ENCODE measurements at places on chromosomes 2 and 18.

DNA sequence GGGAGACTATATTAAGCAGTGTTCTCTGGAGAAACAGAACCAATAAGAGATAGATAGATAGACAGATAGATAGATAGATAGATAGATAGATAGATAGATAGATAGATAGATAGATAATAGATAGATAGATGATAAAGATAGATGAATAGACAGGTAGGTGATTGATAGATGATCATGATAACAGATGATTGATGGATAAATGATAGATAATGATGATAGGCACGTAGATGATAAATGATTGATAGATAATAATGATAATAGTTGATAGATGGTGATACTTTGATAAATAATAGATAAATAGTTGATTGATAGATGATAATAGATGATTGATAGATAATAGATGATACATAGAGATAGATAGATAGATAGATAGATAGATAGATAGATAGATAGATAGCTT, 48.5 kb downstream of the BOD1L2 start:
- DNase-seq = no peak

GRCh38 chr18:54616220-54616848, 25.3 kb downstream of the DYNAP start:
- DNase-seq = no peak

GRCh38 chr2:128322715-128323554, 4.3 kb upstream of the HS6ST1 start:
- no peak for DNase-seq

GRCh38 chr2:30948130-30948529, 140.9 kb upstream of the CAPN13 start:
- no peak for DNase-seq

DNA sequence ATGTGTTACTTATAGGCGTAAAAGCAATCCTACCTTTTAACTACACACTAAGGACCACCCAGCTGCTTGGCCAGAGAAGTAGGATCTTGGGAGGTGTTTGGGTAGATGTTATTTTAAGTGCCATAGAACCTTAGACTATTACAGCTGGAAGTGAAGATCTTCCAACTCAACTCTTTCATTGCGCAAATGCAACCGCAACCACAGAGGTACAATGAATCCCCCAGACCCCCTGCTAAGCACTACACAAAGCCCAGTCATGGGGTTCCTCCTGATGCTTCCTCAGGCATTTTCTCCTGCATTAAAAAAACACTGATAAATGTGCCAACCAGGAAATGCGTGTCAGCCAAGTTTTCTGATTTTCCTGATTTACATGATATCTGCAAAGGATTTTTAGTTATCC, 246.0 kb downstream of the LRRTM1 start:
- no peak for DNase-seq

- peak; percentile 19 for DNase-seq
These were observed 124.8 kb downstream of the NUP35 start for GRCh38 chr2:183248866-183249567.

DNA sequence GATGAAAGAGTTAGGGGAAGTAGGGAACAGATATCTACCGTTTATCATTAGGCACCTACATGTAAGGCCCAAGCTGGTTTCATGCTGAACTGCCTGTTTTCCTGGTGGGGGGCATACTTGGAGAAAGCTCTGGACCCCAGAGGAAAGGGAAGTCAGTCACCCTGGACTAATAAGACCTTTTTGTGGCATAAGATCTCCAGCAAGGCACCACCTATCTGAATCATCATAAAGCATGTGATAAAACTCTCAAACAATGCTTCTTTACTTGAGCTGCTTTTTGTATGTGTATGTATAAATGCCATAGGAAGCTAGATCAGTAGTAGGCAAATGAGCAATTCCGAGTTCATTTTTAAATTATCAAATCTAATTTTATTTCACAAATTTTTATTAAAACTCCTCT, 104.8 kb downstream of the TANC1 start:
- DNase-seq = no peak

DNA sequence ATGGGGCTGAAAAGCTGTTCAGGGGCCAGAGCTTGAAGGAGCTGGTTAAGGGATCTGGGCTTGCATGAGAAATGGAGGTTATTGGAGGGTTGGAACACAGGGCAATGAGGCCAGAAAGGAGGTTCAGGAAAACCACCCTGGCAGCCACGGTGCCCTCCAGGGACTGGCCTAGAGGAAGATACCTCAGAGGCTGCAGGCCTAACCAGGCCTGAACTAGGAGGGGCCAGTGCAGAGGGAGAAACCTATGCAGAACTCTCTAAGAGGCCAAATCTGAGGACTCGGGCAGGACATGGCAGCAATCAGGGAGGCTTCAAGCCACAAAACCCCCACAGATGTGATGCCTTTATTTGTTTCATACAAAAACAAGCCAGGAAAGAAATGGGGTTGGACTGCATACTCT, 66.8 kb downstream of the BIN1 start:
- no peak for DNase-seq

DNA sequence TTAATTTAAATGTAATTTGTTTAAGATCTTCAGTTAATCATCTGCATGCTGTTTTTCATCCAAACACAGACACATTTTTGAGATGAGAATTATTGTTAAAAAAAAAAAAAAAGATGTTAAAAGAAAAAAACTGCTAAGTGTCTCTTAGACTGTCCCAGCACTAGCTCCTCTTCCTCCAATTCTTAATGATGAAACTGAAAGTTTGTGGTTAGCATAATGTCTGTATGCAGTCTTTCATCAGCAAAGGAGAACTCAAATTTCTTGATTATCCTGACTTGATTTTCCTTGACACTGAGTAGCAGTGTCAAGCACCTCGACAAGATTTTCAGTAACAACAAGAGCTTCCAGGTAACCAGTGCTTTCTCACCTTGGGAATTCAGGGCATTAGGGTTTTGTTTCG, 274.4 kb downstream of the LRRTM1 start:
- no peak for DNase-seq

DNA sequence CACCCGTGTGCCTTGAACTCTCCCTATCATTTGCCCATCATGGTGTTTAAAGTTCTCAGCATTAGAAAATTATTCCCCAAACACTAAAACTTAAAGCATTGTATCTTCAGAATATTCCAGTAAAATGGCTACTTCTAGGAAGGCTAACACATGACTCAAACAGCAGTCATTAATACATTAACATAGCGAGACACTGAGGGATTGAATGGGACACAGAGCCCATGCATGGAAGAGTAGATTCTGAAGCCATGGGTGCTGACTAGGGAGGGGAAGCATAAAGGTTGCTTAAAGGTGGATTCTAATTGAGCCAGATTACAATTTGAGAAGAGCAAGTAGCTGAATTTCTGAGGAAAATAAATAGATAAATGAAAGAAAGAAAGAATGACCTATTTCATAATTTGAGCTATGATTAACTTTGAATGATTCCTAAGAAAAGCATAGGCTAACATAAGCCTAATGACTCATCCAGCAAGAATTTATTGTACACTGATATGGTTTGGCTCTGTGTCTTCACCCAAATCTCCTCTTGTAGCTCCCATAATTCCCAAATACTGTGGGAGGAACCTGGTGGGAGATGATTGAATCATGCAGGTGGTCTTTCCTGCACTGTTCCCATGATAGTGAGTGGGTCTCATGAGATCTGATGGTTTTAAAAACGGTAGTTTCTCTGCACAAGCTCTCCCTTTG, 79.8 kb upstream of the PIK3C3 start:
- no peak for DNase-seq

GRCh38 chr2:165593081-165593480, 123.6 kb downstream of the CSRNP3 start:
- no peak for DNase-seq

DNA sequence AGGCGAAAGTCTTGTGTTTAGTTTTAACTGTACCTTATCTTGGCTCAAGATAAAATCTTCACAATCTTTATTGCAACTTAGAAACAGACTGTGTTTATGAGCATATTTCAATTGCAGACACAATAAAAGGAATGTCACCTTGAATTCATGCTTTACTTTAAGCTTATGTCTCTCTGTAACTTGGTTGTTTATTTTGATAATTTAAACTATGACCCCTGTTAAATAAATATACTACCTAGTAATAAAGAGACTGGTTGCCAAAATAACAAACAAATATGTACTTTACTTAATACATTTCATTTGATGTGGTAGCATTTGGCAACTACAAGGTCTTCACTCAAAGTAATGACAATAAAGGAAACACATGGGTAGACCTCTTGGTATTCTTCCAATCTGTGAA, 202.6 kb downstream of the KCNJ3 start:
- DNase-seq = no peak

- DNase-seq = no peak
These were observed 174.7 kb upstream of the AGAP1 start for GRCh38 chr2:235319095-235319494.

GRCh38 chr2:216789081-216789480, 70.8 kb downstream of the TNP1 start:
- no peak for DNase-seq

DNA sequence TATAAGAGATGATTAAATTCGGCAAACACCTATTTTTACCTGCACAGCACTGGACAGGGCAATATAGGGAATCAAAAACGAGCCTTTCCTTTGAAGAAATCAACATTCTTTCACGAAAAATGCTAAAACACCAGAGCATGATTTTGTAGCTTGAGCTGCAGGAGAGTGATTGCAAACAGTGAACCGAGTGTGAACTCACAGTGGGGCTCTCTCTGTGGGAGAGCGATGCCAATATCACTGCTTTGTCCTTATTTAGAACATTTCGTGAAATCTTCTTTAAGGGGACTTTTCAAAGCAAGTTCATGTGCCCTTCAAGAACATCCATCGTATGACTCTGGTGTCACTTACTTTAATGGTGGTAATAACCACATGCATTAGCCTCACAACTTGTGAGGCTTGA, 238.8 kb downstream of the CD226 start:
- no peak for DNase-seq

GRCh38 chr2:236200378-236200777, 32.2 kb upstream of the GBX2 start:
- DNase-seq = no peak

GRCh38 chr2:27664622-27665363, 1.1 kb downstream of the SLC4A1AP start:
- no peak for DNase-seq

- DNase-seq = no peak
These were observed 250.3 kb downstream of the ERBB4 start for GRCh38 chr2:212288308-212288707.

DNA sequence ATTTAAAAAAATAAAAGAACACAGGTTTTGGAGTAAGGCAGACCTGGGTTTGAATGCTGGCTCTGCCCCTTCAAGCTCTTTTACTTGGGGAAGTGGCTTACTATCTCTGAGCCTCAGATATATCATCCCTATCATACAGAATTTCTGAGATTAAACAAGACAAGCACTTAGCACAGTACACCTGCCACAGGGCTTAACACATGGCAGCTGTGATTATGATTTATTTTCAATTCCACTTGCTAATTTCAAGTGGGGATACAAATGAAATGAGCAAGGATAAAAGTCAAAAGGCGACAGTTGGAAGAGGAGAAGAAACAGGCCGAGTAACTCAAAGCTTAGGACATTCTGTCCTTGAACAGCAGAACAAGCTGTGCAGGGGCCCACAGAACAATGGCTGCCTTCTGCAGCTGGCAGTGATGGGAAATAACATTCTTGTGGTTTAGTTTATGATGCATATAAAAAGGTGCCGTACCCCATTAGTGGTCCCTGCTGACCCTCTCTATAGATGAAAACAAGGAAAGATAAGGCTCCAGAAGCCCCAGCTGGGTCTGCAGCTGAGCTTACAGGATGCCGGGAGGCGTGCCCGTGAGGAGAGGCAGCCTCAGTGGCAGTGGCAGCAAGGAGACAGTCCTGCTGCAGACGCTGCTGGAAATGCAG, 45.3 kb downstream of the KIF3C start:
- DNase-seq = no peak

GRCh38 chr2:40220177-40220925, 231.5 kb downstream of the SLC8A1 start:
- DNase-seq = no peak

DNA sequence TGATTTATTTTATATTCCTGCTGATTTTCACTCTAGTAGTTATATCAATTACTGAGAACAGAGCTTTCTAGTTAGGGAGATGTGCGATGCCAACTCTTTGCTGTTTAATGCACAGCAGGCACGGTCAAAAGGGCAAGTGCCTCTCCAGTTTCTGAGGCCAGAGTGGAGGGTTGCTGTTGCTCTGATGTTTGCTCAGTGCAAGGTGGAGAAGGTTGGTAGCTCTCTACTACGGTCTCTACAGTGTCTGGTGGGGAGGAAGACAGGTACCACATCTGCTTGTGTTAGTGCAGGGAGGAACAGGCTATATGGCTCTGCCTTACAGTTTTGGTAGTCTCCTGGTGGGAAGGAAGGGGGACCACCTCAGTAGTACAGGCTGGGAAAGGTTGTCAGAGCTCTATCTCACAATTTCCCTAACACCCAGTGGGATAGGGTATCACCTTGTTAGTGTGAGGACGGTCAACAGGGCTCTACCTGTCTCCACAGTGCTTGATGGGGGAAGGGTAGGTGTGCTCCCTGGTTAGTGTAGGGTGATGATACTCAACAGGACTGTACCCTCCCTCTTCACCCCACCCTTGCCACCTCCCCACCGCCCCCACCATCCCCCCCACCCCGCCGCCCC, 85.9 kb downstream of the FANCL start:
- DNase-seq = no peak

Data from NCI-H1436 treated with DMSO at 0.1 percent for 48 hours (cell line).